ENCODE measurements at places on chromosomes 2 and 18.

DNA sequence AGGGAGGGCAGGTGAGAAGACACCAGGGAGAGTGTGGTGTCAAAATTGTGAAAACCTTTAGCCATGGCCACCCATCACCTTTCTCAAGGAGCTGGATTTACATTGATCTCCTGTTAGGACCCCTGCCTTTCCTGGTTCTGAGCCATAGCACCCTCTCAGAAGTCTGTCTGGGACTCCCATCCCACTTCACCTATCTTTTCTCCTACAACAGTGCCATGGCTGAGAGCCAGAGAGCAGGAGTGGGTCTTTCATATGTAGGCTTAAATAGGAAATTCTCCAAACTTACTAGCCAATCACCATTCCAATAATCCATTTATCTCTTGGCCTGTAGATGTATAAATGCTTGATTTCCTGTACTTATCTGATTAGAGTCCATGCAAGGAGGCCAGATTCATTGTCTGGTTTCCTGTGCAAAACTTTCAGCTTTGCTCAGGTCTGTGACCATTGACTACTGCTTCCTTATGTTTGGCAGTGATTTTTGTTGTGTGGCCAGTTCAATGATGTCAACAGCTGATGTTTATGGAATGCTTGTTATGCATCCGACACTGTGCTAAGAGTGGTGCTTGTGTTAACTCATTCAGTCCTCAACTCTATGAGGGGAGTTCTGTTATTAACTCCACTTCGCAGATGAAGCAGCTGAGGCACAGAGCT lies 57.6 kb upstream of the IGFBP5 start:
- DNase-seq: no peak

- no peak for DNase-seq
These were observed 91.7 kb upstream of the LCLAT1 start for GRCh38 chr2:30355306-30355705.

GRCh38 chr2:215970425-215970824 lies 42.9 kb downstream of the MREG start:
- no peak for DNase-seq

- DNase-seq: no peak
These were observed 15.2 kb downstream of the TSPYL6 start for GRCh38 chr2:54240515-54241469.

DNA sequence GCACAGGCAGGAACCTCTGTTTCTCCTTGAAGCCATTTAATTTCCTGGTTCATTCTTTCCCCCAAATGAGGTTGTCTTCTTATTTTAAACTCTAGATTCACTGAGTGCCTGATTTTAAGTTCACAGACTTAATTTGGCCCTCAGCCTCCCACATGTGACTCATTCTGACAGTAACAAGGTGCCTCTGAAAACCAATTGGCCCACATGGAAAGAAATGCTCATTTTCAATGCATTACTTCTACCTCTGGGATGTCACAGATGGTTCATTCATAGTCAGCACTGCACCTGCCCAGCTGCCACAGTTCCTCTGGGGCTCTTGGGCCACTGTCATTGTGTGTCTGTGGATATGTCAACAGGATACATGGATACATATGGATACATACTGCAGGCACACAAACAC lies 140.4 kb upstream of the CAPN13 start:
- DNase-seq: no peak

GRCh38 chr2:40403233-40403836 lies 48.6 kb downstream of the SLC8A1 start:
- no peak for DNase-seq

DNA sequence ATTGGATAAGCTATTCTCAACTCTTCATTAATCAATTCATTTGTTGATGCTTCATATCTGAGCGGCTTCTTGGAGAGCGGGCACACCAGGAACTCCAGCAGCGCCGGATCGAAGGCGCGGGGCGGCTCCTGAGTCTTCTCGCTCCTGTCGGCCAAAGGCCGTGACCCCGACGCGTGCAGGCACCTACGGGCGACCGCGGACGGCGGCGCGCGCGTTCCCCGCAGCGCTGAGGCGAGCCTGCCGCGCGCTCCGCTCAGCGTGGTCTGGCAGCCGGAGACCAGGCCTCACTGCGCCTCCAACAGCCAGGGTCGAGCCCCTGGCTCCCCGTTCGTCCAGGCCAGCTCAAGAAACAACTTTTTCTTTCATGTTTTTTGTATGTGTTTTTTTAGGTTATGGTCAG lies 97.5 kb downstream of the ICA1L start:
- no peak for DNase-seq

- no peak for DNase-seq
These were observed 45.6 kb downstream of the RAMP1 start for GRCh38 chr2:237904831-237905599.

DNA sequence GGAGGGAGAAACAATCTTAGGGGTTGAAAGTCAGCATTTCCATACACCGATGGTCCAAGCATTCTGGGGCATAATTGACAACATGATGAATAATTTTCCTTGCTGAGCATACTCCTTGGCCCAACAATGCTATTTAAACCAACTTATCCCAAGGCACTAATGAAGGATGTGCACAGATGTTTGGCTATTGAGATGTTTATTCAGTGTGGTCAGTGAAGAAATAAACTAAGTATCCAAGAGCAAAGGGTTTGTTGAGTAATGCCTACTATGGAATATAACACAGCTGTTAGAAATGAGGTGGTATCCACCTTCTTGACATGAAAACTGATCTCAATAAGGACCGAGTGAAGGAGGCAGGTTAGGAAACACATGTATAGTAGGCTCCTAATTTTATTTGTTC lies 53.9 kb upstream of the RAB6D start:
- DNase-seq: no peak

DNA sequence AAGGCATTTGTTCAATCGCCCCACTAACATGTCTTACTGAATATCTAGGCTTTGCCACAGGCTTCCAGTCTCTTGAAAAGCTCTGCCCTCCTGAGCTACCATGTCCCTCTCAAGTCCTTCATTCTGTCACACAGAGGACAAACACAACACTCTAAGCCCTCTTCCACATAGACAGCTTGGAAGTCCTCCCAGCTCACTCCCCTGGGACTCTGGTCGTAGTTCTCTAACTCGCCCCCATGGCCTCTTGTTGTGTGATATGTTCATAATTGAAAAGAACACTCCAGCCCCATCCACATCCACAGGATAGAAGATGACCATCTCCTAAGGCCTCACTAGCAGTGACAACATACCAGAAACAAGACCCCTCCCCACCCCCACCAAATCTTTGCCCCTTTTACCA lies 37.9 kb downstream of the BUB1 start:
- DNase-seq: no peak

DNA sequence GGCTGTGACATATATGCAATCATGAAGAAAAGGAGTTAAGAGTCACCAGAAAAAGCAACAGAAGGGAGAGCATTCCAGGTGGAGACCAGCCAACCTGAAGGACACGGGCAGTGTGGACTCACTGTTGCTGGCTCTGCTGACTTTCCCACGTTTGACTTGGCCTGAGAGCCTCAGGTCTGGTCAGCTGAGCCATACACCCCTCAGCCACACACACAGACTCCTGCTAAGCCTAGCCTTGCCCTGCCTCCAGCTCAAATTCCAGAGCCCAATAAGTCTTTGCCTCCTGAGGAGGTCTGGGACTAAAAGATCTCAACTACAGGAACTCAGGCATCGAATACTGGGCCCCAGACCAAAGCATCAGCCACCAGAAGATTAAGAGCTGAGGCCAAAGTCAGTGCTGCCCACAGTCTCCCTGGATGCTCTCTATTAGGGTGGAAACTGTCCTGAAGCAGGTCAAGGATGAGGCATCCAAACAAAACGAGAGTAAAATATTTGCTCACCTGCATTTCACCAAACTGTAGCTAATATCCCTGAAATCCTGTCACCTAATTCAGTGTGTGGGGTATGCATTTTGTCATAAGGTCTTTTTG lies 23.3 kb downstream of the CACNB4 start:
- DNase-seq: no peak

- no peak for DNase-seq
These were observed 51.0 kb upstream of the FAM117B start for GRCh38 chr2:202583709-202584219.

- DNase-seq: no peak
These were observed 80.0 kb upstream of the ZNF532 start for GRCh38 chr18:58784601-58785137.

DNA sequence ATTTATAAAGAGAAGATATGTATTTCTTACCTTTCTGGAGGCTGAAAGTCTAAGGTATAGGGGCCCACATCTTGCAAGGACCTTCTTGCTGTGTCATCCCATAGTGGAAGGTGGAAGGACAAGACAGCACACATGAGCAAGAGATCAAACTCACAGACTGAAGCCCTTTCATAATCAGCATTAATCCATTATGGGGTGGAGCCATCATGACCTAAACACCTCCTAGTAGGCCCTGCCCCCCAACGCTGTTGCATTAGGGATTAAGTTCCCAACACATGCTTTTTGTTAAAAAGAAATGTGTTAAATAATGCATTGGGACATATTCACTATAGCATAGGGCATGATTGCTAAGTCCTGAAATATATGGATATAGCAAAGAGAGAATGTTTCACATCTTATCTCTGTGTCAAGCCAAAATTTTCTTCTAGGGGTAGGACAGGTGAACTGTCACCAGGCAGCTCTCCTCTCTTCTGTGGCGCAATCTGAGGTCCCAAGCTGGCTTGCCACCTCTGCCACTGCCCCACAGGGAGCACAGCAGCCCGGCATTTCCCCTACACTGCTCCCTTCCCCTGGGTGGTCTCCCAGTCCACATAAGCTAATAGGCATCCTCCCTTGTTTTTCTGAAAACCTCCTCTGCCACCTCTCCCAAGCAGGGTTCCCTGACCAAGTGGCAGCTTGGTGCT lies 8.3 kb upstream of the CTIF start:
- DNase-seq: no peak

DNA sequence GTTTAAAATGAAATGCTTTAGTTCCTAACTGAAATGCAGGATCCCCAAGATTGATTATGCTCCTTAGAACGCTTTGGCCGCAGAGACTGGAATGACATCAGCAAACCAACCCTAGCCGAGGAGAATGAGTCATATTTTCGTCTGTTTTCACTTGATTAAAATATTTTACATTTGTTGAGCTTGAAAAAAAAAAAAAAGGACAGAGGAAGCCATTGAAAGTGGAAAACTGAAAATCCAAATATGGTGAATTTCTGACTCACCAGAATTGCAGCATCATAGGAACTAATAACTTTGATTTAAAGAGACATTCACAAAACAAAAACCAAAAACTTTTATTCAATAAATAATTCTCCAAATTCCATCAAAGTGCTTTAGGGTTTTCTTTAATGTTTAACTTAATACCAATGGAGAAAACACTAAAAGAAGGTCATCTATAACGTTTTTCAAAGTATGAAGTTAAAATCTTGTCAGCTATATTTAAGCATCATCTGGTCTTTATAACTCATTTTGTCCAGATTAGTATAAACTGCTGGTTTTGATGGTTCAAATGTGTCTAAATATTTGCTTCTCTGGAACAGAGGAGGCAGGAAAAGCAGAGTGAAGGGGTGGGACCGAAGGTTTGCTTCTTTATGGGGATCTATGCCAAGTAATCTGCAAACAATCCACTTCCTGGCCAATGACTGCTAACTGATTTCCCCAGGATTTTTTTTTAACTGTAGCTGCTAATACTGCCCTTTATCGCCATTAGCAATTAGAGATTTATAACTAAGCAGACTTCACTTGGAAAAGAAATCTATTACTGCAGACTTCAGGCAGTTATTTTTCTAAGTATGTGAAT lies 30.9 kb upstream of the COL5A2 start:
- no peak for DNase-seq

DNA sequence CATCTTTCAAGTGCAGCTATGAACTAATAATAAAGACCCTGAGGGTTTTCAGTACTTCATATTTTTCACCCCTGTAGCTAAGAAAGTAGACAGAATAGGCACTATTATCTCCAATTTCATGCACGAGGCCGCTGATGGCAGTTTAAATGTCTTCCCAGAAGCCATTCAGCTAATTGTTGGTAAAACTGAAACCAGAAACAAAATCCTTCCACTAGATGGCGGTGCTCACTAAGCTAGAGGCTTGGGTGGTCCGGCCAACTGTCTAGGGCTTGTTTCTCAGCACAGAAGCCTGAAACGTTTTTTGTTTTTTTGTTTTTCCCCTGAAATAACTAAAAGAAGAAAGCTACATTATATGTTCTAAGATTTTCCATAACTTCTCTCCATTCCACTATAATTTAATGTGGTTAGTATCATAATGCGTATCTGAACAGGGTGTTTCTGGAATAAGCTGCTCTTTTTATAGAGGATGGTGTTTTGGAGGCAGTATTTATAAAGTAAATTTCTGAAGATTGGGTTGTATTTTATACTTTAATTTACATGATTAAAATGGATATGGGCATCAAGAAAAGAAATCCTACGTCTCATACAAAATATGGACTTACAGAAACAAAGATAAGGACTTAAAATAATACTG lies 159.4 kb downstream of the PIK3C3 start:
- DNase-seq: peak; percentile 0

GRCh38 chr2:232925821-232926156 lies 55.7 kb downstream of the SNORC start:
- DNase-seq: no peak

DNA sequence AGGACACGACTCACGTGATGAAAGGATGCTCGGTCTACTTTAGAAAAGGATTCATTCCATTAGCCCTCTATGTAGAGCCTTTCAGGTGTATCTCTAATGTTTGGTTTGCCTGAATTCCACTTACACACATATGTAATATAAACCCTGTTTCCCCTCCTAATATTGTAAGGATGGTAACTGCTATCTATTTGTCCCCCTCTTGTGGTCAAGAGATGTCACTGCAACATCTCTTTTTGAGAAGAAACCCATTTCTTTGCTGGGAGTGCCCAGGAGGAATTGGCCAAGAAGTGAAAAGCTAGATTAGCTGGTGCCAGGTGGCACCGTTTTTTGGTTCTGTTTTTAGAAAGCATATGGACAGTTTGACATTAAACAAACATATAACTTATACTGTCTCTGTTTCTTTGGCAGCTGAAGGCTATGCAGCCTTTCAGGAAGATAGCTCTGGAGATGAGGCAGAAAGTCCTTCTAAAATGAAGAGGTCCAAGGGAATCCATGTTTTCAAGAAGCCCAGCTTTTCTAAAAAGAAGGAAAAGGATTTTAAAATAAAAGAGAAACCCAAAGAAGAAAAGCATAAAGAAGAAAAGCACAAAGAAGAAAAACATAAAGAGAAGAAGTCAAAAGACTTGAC lies 41.2 kb downstream of the RALBP1 start:
- no peak for DNase-seq

Measured in activated naive CD4-positive, alpha-beta T cell (primary cell).